ENCODE measurements at places on chromosomes 3 and 15.

- DNase-seq: no peak
Measured at GRCh38 chr3:177041021-177041729, 156.1 kb downstream of the TBL1XR1 start.

GRCh38 chr3:159559771-159560170 lies 428.9 kb upstream of the IL12A start:
- no peak for DNase-seq

DNA sequence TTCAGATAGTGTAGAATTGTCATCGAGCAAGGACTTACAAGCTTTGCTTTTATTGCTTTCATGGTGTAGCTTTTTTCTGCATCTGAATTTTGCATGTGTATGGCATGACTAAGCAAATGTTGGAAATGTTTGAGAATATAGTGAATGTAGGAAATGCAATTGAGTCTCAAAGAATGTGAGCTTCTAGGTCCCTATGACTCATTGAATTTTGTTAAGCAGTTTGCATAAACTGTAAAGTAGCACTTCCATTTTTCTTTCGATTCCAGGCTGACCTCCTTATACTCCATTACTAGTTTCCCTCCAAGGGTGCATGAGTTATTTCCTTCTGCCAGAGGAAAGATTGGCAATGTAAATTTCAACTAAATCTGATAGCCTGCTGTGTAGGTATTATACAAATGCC lies 619.2 kb downstream of the DIPK2A start:
- DNase-seq: no peak

GRCh38 chr3:55605443-55606236 lies 118.5 kb upstream of the WNT5A start:
- DNase-seq: no peak

DNA sequence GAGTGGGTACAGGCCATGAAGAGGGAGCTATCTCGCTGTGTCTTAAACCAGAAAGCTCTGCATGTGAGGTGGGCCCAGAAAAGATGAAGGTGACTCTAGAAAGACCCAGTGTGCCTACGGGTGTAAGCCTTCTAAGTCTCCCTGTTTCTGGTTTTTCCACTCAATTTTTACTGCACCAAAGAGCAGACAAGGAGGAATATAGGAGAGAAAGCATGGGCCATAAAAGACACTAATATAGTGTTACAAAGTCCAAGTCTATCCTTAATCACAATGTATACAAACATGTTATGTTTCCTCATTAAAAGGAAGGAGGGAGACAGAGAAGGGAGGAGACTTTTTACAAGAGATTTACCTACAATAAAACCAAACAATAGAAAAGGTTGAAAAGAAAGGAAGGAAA lies 24.1 kb upstream of the ZKSCAN7 start:
- no peak for DNase-seq

GRCh38 chr3:53193466-53194209 lies 32.6 kb downstream of the PRKCD start:
- no peak for DNase-seq

- DNase-seq: no peak
Measured at GRCh38 chr3:63333815-63334214, 55.7 kb downstream of the SYNPR start.

DNA sequence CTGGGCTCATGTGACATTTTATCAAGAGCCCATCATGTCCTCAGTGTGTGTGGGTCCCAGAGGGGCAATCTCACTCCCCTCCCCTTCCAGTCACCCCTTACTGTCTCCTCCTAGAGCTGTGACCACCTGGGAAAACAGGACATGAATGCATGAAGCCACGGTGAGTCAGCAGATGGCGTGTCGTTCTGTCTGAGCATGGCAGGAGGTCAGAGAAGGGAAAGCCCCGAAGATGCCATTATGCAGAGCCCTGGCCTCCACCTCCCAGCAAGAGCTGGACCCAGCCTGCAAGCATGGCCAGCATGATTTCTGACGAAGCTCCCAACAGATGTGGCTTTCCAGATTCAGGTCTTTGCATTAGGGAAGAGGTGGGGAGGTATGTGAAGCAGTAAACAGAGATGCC lies 118.5 kb downstream of the TLE3 start:
- DNase-seq: no peak

- no peak for DNase-seq
Measured at GRCh38 chr15:57503911-57504598, 87.6 kb upstream of the MYZAP start.

DNA sequence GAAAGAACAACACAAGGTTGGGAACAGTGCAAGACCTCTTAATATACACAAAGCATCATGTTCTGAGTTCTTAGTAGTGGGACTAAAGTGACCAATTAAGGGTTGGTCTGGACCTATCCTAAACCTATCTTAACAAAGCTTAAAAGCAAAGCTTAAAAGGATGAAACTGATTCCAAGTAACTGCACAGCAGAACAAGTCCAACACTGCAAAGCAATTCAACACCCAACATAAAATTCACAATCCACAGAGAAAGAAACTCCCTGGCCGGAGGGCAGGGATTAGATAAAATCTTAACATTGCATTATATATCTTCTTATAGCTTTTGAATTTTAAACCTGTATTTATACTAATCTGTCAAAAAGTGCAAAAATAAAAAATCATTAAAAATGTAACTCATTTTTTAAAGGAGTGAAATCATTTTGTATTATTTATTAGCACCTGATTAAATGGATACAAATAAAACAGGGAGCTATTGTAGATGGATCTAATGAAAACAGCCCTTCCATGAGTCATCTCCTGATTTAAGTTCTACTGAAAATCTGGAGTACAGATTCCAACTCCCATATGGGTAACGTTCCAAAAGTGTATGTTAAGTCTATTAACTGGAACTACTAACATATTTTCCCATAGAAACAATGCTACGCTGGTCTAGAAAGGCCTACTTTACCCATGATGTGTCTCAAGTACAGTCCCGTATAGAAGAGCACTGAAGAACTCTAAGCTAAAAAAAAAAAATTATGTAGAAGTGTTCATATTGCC lies 34.9 kb downstream of the PIK3R4 start:
- DNase-seq: no peak

- no peak for DNase-seq
Measured at GRCh38 chr3:94024385-94024784, 4.0 kb downstream of the STX19 start.

GRCh38 chr15:65172531-65172930 lies 12.6 kb downstream of the CLPX start:
- no peak for DNase-seq

- no peak for DNase-seq
Measured at GRCh38 chr3:73144276-73144675, 82.8 kb downstream of the EBLN2 start.

DNA sequence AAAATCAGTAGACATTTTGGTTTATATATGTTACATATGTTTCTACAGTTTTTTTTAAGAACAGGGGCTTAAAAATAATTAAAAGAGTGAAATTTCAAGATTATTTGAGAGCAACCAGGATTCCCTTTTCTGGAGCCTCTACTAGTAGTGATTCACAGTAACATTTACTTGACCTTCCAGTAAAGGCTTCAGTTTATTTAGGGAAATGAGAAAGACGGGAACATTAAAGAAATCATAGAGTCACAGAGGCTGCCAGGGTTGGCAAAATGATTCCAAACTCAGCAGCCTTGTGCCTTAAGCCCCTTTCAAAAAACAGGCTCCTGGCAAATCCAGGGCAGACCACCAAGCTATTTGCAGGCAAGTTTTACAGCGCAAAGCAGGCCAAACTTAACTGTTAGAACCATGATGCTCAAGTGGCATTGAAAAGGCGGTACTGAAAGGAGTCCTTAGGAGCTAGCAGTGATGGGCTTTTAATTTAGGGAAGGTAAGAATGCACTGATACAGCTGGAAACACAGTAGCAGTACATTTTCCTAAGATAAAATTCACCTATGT lies 201.1 kb upstream of the ADAMTS9 start:
- DNase-seq: no peak

DNA sequence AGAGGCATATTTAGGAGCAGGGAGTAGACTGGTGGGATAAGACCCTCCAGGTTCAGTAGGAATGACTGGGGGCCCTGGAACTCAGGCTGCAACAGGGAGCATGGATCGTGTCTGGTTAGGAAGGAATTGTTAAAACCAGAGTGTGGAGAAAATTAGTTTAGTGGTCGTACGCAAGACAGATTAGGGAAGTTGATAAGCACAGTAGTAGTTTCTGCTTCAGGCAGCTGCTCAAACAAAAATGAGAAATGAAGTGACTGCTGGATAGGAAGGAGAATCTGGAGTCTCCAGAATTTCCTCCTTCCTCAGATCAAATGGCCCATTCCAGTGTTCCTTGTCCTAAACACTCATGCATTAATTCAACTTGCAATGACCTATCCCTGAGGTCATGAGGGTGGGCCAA lies 11.2 kb downstream of the MYD88 start:
- no peak for DNase-seq

DNA sequence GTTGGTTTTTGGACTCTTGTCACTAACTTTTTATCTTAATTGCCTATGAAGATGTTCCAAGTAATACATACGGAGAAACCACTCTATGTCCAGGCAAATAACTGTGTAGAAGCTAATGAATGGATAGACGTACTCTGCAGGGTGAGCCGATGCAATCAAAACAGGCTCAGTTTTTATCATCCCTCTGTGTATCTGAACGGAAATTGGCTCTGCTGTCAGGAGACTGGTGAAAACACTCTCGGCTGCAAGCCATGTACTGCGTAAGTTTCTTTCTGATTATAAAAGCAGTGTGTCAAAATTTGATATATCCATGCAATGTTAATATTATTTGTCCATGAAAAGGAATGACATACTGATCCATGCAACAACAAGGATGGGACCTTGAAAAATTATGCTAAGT lies 121.6 kb downstream of the RASA2 start:
- no peak for DNase-seq

DNA sequence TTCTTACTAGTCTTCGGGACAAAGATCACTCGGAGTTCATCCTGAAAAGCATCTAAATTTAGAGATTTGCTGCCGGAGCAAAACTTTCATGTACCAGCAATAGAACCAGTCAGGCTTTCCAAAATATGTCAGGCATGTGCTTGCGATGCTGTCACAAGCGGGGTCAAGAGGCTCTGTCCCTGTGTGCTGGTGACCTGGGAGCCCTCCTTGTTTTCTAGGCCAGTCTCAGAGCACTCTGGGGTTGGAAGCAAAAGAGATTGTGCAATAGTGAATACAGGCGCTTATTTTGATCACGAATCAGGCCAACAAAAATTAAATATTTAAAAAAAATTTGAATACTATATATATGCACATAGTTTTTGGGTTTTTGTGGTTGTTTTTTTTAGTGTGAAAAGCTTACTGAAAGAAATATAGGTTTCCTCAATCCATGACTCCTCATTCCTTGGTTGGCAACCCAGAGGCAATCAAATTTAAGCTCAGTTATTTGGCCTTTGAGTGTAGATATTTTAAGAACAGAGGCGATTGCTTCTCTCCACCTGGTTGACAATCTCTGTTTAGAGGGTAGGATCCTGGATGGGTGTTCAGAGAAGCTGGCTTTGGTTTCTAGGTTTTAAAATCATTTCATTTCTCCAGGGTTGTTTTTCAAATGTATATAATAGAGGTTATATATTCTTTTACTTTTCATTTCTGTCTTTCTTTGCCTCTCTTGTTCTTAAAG lies 8.4 kb upstream of the KLHL24 start:
- no peak for DNase-seq

GRCh38 chr15:90660195-90660998 lies 56.7 kb upstream of the BLM start:
- DNase-seq: peak; percentile 10

- DNase-seq: no peak
Measured at GRCh38 chr3:178397836-178398235, 138.4 kb upstream of the KCNMB2 start.

DNA sequence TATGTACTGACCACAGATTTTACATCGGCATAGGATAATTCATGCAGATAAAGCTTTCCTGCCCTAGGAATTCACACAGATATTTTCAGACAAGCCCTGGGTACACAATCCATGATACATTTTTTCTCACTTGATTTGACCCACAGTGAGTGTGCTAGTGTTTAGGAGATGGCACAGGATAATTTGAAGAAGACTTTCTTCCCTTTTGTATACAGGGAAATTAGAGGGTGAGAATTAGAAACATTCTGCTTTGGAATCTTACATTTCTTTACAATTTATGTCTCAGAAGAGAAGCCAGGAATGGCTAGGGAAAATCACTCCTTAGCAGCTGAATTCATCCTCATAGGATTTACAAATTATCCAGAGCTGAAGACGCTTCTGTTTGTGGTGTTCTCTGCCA lies at the start of gene OR5K4:
Gene OR5K4, plus strand, starts transcription at position 301 of the 400 bp plus-strand sequence. Its CDS starts 0 bp downstream, at position 301.
- no peak for DNase-seq

GRCh38 chr15:64571857-64572291 lies 111.5 kb downstream of the ZNF609 start:
- no peak for DNase-seq

GRCh38 chr15:88627463-88627862 lies 6.3 kb downstream of the AEN start:
- DNase-seq: peak; percentile 51

- DNase-seq: no peak
Measured at GRCh38 chr3:29618395-29619282, 337.8 kb downstream of the RBMS3 start.

- no peak for DNase-seq
Measured at GRCh38 chr3:150264561-150265279, 143.4 kb upstream of the TSC22D2 start.

DNA sequence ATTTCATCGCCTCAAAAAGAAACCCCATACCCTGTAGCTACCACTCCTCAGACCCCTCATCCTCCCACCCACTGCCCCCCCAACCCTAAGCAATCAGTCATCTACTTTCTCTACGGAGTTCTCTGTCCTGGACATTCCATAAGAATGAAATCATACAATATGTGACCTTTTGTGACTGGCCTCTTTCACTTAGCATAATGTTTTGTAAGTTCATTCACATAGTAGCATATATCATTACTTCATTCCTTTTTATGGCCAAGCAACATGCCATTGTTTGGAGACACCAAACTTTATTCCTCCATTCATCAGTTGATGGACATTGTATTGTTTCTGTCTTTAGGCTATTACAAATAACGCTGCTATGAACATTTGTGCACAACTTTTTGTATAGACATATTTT lies 64.2 kb downstream of the TNIK start:
- no peak for DNase-seq

DNA sequence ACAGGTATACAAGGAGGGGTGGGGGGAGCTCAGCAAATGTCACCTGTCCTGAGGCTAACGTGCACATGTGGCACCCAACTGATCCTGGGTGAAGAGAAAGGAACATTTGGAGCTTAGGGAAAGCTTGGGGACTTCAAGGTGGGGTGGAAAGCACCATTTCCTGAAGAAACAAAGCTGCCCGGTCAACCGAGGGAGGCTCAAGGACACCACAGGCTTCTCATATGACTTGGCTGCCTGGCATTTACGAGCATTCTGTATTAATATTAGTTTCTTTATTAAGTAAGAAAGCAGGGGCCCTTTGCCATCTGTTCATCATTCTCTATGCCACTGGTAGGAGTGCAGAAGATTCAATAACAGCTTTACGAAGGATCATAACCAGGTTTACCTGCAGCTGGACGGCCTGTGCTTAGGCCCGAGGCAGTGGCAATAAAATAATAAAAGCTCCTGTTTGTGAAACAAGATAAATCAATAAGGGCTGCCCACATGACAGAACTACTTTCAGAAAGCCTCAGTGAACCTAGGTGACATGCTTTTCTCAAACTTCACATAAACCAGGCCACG lies 54.0 kb downstream of the ETV5 start:
- no peak for DNase-seq

- DNase-seq: no peak
Measured at GRCh38 chr15:59191855-59192237, 14.8 kb upstream of the LDHAL6B start.

GRCh38 chr3:42052132-42052483 lies 39.0 kb upstream of the TRAK1 start:
- DNase-seq: no peak

- no peak for DNase-seq
Measured at GRCh38 chr3:155080692-155081091, 573 bp downstream of the MME start.
